Mucosa of descending colon (tissue), 3 donors: ENCODE measurements at places on chromosomes 16 and 17. TPM values are rescaled to one million over a fixed set of nuclear protein-coding genes. Genes with fewer than 3 reads are reported as not detected.

GRCh38 chr16:79451196-79451816, 149.2 kb downstream of the MAF start:
- no peak for DNase-seq

DNA sequence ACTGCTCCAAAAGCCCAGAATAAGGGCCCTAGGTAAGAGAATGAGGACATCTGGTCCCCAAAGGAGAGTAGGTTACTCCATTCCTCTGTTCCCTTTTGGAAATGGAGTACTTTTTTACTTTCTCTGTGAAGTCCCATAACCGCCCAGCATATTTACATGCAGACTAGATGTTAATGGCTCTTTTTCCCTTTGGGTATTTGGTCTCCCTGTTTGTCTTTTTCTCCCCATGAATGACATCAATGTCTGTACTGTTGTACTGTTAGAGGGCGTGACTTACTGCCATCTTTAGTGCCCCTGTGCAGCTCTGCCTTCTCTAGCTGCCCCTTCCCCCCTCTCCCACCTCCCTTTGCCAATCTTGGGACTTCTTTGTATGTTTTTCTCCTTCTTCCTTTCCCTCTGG, 19.0 kb downstream of the GPR179 start:
- DNase-seq = no peak

HOXB1 gene
- total RNA-seq = not detected

KRT32 gene
- not detected for total RNA-seq

SLFN12L gene
- total RNA-seq = 2.9 TPM

GRCh38 chr17:52157603-52158449, 688 bp downstream of the CA10 start:
- no peak for DNase-seq

GRCh38 chr17:29178750-29179231, 1.4 kb downstream of the MYO18A start:
- peak; percentile 62 for DNase-seq

PERCC1 gene
- total RNA-seq = not detected

GRCh38 chr16:59849716-59850115, 1115.6 kb upstream of the GOT2 start:
- DNase-seq = no peak

GRCh38 chr16:65994291-65994690, 372.2 kb upstream of the CDH5 start:
- no peak for DNase-seq

DNA sequence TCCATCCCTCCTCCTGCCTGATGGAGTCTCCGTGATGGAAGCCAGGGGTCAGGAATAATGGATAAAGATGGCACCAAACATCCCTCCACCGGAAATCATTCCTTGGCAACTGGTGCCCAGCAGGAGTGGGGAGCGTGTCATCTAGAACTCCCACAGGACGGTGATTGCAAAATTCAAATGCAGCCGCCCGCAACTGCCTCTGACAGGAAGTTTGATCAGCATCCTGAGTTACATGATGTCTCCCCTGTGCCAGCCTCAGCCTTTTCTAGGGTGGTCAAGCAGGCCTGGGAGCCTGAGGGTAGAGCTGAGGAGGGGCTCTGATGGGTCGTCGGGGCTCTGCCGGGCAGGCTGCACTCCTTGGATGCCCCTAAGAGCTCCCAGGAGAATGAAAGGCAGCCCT, 52.8 kb downstream of the GSG1L start:
- DNase-seq = no peak

- DNase-seq = no peak
These were observed 15.4 kb downstream of the SCO1 start for GRCh38 chr17:10681866-10682446.

RBBP6 gene
- total RNA-seq = 61.5 TPM

GRCh38 chr17:51682115-51682514, 421.8 kb downstream of the UTP18 start:
- DNase-seq = no peak

DNA sequence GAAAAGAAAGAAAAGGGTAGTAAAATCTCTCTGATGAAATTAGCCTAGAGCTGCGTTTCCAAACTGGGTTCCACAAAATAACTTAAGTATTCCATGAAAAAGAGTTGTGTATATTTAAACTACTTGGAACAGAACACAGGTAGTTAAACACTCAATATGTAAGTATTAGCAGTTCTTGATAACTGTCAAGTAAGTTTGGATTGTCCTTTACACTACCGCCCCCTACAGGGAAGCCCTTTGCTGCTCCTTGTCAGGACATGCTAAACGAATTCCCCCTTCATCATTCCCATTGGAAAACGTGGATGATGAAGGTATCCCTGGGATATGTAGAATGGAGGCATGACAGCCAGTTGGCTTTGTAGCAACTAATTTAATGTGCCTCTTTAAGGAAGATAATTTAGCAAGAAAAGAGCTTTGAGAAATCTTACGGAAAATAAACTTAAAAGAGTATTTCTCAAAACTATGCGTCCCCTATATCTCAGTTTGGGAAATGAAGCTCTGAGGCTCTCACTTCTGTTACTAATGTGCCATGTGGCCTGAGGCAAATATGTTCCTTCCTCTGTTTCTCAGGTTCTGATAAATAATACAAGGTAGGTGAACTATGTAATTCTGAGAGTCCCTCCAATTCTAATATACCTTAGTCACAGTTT, 18.8 kb downstream of the NCBP3 start:
- DNase-seq = peak; percentile 90

- DNase-seq = peak; percentile 54
These were observed 6.1 kb downstream of the CAMKK1 start for GRCh38 chr17:3886776-3887175.

DNA sequence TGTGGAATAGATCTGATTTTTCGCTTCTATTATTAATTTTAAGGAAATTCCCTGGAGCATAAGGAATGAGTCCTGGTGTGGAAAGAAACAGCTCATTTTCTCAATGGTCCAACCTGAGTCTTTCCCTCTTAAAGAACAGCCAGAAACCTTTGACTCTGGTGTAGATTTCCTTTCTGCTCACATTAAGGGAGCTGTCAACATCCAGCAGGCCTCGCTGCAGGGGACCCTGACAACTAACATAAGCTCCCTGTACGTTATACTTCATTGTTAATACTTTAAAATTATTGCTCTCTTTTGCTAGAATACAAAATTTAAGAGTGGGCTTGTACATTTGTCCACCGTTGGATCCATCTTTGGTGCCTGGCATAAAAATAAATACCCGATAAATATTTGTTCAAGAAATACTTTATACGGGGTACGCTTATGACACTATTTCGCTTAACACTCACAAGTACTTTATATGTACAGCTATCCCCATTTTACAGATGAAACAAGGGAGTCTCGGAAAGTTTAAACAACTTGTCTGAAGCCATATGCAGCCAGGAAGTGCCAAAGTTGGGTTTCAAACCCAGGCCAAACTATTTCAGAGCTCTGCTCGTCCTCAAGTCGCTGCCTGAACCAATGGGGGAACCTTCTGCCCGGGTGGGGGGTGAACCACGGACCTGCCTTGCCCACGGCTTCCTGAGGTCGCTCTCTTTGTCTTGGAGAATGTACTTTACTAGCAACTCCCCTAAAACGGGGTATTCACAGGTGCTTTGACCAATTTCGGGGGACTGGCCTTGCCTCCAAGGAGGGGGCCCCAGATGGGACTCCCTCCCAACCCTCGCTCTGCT, 611 bp downstream of the SMARCE1 start:
- no peak for DNase-seq

TSPOAP1 gene
- total RNA-seq = 8.3 TPM

DNA sequence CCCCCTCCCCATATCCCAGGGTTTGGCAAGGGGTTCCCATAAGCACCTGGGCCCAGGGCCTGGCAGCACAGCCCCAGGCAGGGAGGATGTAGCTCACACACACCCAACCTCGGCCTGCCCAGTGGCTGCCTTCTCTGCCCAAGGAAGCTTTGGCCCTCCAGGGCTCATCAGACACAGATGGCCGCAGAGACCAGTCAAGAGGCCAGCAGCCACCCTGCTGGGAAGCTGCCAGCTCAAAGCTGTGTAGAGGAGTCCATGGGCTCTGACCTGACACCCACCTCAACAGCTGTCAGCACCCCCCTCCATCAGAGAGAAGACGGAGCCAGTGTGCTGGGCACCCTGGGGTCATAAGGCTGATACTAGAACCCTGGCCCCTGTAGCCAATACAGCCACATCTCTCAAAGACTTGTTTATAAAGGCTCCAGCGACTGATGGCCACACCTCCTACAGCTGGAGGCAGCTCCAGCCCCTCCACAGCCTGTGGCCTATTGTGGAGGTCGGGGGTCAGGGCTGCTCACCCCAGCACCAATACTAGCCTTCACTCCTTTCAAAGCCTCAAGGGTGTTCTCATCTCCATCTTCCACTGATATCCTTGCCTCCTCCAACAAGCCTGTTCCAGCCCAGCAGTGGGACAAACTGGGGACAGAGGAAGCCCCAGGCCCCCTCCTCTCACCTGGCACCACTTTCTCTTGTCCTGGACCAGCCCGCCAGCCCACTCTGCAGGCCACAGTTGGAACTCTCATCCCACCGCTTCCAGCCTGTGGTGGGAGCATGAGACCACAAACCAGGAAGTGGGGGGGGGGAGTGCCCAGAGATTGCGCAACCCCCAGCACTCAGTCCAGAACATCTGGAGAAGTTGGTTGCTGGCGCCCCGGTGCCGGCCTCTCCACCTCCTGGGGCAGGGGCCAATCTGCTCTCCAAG, 2.2 kb upstream of the MPG start:
- peak; percentile 78 for DNase-seq

DNA sequence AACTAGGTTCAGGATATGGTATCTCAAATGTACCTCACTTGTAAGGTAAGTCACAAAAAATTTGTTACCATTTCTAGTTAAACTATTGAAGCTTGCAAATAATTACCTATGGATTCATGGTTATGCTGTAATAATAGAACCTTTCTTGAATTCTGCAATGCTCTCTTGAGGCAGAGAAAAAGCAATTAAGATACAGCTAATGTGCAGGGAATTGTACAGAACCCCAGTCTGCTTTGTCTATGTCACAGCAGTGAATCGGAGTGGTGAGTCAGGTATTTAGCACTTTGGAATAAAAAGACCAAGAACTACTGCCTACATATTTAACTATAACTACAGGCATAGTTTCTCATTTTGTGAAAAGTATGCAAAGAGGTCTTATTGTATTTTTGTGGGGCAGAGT, 228.7 kb upstream of the GOT2 start:
- DNase-seq = no peak

GRCh38 chr16:629185-629832, 1.5 kb upstream of the WFIKKN1 start:
- DNase-seq = peak; percentile 28

DNA sequence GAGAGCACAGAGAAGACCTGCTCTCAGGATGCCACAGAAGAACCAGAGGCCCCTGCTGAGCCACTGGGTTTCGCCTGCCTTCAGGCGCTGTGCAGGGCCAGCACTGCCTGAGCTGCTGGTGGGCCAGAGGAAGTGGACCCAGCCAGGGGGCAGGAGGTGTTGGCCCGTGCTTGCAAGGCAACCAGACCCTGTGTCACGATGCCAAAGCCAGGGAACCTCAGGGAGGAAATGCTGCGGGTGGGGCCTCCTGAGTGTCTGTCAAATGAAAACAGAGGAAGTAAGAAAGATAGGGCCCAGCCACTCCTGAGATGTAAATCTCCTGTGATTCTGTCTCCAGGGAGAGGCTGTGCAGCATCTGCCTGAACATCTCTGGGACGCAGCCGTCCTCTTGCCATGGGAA, 58.1 kb upstream of the ADORA2B start:
- no peak for DNase-seq

DNA sequence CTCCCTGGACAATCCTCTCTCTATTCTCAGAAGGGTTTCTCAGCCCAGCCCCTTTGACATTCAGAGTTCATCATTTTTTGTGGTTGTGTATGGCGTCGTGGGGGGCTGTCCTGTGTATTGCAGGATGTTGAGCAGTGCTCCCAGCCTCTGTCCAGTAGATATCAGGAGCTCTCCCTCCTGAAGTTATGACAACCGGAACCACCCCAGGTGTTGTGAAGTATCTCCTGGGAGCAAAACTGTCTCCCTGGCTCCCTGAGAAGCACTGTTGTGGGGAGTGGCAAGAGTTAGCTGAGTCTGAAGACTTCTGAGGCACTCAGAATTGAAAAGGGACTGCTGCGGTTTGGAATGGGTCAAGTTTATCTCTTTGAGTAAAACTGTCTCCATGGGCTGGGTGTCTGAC, 55.9 kb upstream of the MGAT5B start:
- no peak for DNase-seq

- DNase-seq = no peak
These were observed 73.2 kb downstream of the ZNF18 start for GRCh38 chr17:11924076-11924475.
